CD4-positive, CD25-positive, alpha-beta regulatory T cell (primary cell): ENCODE measurements at places on chromosomes 1 and 21. TPM values are rescaled to one million over a fixed set of nuclear protein-coding genes. Genes with fewer than 3 reads are reported as not detected.

- H3K27ac ChIP-seq = no peak overlapping the region
- no peaks in the 10 kb centered on the region for H3K4me1 ChIP-seq
- DNase-seq = no peak
- peaks cover 7% of the 10 kb centered on the region for H3K27me3 ChIP-seq
- H3K36me3 ChIP-seq = no peaks in the 10 kb centered on the region
Measured at GRCh38 chr1:95206514-95206913, 27.5 kb upstream of the RWDD3 start.

GRCh38 chr1:5611431-5611830, 380.8 kb downstream of the NPHP4 start:
- H3K4me3 ChIP-seq = no peak overlapping the region
- no peak overlapping the region for H3K27ac ChIP-seq
- DNase-seq = no peak
- H3K27me3 ChIP-seq = peaks cover 7% of the 10 kb centered on the region
- H3K4me1 ChIP-seq = no peaks in the 10 kb centered on the region

DNA sequence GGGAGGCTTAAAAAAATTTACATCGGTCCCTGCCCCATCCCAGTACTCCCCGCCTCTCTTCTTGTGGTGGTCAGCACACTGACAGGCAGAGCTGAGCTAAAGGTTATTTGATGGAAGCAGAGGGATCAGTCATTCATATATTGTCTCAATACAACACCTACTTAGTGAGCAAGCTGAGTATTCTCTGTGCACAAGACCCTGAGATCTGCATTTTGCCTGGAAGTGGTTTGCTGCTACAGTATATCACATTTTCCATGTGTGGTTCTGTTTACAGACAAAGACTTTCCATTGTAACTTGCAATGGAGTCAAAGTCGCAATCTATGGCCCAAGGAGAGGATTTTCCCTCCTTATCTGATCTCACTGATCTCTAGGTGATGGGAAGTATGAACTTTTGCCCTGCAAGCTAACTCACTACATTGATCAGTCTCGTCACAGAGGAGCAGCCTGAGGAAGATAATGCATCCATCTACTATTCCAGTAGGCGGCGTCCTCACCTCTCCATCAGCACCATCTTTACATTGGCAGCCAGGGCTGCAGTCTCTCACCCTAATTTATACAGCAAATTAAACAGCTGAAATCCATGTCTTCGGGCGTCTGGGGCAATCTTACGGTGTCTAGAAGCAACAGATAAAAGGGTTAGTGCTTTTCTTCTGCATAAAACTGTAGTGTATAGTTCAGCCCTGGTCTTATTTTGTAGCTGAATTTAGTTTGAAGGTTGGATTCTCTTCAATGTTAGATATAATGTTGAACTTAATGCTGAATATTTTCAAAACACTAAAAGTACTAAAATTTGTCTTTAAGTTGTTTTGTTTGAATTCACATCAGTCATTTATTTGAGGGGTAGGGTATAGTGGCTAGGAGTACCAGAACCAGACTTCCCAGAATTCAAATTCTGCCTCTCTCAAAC, 3.2 kb upstream of the TRAF5 start:
- H3K4me3 ChIP-seq = no peak overlapping the region
- peak; percentile 74 for DNase-seq
- peaks cover 23% of the 10 kb centered on the region for H3K4me1 ChIP-seq
- H3K36me3 ChIP-seq = no peaks in the 10 kb centered on the region
- no peak overlapping the region for H3K27ac ChIP-seq

GRCh38 chr1:218686761-218687160, 341.6 kb downstream of the TGFB2 start:
- H3K27me3 ChIP-seq = no peaks in the 10 kb centered on the region
- H3K4me3 ChIP-seq = no peak overlapping the region
- H3K4me1 ChIP-seq = no peaks in the 10 kb centered on the region
- H3K36me3 ChIP-seq = no peaks in the 10 kb centered on the region

DNA sequence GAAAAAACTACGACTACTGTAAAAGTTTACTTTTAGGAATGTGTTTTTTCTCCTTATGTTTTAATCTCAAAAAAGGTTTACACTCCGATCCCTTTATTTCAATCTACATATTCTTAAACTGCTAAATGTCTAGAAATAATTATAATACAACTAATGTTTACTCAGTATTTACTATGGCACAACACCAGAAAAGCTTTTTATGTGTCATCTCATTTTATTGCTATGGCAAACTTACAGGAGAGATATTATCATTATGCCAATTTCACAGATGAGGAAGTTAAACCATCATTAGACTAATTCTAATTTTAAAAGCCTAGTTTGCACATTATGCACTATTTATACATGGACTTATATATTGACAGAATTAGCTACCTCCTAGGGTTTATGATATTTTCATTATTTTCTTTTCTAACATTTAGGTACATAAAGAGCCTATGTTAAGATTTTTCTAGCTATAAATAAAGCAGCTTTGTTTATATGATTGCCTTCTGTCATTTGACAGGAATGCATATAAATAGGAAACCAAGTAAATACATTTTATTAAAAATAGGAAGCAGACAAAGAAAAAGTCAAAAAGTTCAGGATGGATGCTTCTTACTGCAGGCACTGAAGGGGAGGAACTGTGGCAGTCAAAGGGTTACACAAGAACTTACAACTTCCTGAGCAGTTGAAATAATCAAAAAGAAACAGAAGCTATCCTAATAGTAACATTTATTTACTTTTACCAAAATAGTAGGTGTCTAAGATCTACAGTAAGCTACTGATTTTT, 442.4 kb downstream of the LTN1 start:
- no peaks in the 10 kb centered on the region for H3K27me3 ChIP-seq
- H3K27ac ChIP-seq = no peak overlapping the region
- no peaks in the 10 kb centered on the region for H3K36me3 ChIP-seq
- no peak for DNase-seq
- H3K4me3 ChIP-seq = no peak overlapping the region

DNA sequence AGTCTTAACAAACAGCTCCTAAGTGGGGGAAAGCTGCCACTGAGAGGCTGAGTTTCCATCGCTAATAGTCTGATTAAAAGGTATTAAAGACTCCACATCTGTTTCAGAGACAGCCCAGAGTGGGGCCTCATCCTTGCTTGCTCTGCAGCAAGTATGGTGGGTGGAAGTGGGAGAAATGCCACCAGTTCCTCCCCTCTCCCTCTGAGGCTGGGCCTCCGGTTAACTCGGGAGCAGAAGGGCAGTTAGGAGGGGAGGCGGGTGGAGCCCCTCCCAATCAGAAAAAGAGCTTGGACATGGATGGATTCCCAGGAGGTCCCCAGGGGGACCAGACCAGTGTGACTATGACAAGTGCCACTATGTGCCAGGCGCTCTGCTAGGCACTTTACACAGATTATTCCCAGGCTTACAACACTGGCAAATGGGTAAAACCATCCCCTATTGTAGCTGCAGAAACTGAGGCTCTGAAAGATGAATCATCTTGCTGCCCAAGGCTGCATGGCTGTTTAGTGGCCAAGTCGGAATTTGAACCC, 11.4 kb upstream of the ASCL5 start:
- no peak overlapping the region for H3K4me3 ChIP-seq
- no peak overlapping the region for H3K27ac ChIP-seq
- no peak for DNase-seq
- H3K4me1 ChIP-seq = no peaks in the 10 kb centered on the region
- no peaks in the 10 kb centered on the region for H3K27me3 ChIP-seq

- no peak overlapping the region for H3K27ac ChIP-seq
- H3K36me3 ChIP-seq = peaks cover 18% of the 10 kb centered on the region
- H3K27me3 ChIP-seq = no peaks in the 10 kb centered on the region
- no peak for DNase-seq
- H3K4me1 ChIP-seq = peaks cover 44% of the 10 kb centered on the region
Measured at GRCh38 chr1:12436817-12437599, 181.0 kb downstream of the DHRS3 start.

DNA sequence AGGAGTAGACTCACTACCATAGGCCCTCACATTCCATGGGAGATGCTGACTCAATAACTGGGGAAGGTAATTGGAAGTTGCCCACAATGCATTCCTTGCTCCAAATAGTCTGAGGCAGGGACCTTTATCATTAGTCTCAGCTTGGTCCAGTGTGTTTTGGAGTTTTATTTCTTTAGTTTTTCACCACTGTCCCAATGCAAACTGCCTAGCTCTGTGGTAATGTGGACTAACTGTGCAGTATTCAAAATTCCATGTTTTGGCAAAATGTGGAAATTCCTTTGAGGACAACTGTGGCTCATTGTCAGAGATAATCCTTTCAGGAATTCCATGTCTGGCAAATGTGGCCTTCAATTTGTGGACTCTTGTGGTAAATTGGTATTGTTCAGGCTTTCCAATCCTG, 78.1 kb upstream of the PAPPA2 start:
- no peak for DNase-seq
- H3K4me3 ChIP-seq = no peak overlapping the region
- H3K36me3 ChIP-seq = no peaks in the 10 kb centered on the region
- H3K27me3 ChIP-seq = peaks cover 5% of the 10 kb centered on the region
- no peak overlapping the region for H3K27ac ChIP-seq

DNA sequence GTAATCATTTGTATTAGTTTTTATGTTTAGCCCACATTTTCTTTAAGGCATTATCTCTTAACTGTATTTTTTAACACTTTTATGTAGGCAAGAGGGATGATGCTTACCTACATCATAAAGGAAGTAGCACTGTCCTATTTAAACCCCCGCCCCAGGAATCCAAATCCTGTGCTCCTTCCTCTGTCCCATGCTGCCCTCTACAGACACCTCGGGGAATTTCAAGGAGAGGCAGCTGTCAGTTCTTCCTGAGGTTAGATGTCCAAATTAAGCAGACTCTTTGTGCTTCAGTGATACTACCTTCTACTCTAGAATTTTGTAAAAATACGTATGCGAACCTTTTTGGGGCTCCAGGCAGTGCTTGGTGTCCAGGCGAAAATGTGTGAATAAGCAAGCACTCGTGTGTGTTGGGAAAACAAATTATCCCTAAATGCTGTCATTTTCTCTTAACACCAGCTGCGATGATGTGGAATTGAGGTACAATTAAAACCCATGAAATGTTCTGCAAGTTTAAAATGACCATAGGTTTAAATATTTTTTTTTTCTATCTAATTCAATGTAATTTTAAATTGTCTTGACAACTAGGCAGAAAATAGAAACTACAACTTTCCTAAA, 19.2 kb downstream of the CRCT1 start:
- H3K27me3 ChIP-seq = peaks cover 2% of the 10 kb centered on the region
- no peak overlapping the region for H3K4me3 ChIP-seq
- peak; percentile 39 for DNase-seq
- no peaks in the 10 kb centered on the region for H3K4me1 ChIP-seq

GRCh38 chr1:36973056-36973455, 61.3 kb downstream of the GRIK3 start:
- no peak for DNase-seq
- no peak overlapping the region for H3K4me3 ChIP-seq

DNA sequence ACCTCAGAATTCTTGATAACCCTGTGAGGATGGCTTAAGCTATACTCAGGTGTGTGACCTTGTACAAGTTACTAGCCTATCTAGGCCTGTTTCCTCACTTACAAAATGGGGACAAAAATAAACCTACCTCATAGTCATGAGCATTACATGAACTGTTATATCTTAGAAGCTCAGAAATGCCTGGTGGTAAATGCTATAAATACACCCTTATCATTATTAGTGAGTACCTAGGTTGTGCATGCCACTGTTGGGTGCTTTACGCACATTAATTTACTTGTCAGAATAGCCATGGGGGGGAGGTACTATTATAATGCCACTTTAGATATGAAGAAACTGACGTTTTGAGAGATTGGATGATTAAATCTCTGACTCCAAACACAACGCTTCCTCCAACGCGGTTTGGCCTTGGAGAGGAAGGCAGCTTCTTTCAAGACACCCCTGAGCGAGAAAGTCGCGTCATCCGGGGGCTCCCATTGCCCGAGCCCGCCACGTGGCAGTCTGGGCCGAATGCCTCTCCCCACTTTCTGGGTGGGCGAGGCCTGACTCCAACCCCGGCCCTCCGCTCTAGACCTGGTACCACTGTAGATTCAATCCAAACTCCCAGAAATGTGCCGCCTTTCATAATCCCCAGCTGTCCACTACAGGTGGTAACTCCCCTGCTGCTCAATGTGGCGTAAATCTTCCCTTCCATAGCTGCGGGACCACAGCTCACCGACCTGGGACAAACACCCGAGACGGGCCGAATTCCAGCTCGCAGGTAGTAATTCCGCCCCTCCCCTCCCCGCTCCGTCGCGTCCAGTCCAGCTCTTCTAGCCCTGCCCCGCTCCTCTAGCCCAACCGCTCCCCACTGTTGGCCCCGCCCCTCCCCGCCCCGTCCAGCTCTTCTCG, 771 bp upstream of the RAD54L start:
- H3K4me3 ChIP-seq = peak overlapping the region; percentile 83
- H3K27me3 ChIP-seq = no peaks in the 10 kb centered on the region
- peaks cover 17% of the 10 kb centered on the region for H3K4me1 ChIP-seq
- H3K36me3 ChIP-seq = no peaks in the 10 kb centered on the region
- no peak for DNase-seq

DNA sequence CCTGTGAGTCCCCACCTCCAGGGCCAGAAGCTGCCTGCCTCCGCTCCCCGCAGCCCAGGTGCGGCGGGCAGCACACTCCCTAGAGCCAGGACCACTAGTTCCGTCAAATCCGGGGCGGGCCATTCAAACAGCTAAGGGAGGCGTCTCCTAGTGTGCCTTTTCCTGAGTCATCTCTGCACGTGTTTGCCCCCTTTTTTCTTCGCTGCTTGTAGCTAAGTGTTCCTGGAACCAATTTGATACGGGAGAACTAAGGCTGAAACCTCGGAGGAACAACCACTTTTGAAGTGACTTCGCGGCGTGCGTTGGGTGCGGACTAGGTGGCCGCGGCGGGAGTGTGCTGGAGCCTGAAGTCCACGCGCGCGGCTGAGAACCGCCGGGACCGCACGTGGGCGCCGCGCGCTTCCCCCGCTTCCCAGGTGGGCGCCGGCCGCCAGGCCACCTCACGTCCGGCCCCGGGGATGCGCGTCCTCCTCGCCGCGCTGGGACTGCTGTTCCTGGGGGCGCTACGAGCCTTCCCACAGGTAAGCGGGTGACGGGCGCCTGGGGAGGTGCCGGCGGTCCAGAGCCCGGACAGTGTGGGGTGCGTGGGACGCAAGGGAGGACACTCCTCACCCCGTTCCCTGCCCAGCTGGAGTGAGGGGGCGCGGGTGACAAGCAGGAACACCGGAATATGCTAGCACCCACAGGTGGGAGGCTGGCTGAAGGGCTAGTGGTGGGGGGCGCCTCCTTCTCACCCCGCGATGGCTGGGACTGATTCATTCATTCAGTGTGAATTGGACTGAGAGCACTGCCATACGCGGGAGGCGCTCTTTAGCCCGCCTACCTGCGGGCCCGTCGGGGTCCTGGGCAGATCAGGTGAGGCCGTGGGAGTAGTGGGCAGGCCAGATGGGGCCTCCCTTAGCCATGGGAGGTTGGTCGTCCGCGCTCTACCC, at the start of gene TNFRSF8:
TSS of gene TNFRSF8 (plus strand) at position 163 of the 932 bp plus-strand sequence. CDS start at position 459, 296 bp downstream.
- H3K36me3 ChIP-seq = no peaks in the 10 kb centered on the region
- peaks cover 56% of the 10 kb centered on the region for H3K4me1 ChIP-seq
- peak; percentile 65 for DNase-seq
- no peaks in the 10 kb centered on the region for H3K27me3 ChIP-seq
- peak within 1 kb of the TSS; percentile 67 for H3K4me3 ChIP-seq
- H3K27ac ChIP-seq = peak within 1 kb of the TSS; percentile 15

Gene DENND2C
- 2.2 TPM for total RNA-seq

Gene PRKAA2
- not detected for total RNA-seq

Gene C8B
- 0.20 TPM for total RNA-seq

Gene PROX1
- not detected for total RNA-seq

Gene SSR2
- total RNA-seq = 196 TPM

Gene HDAC1
- 98.2 TPM for total RNA-seq
